Stomach (tissue), 19 donors: ENCODE measurements at places on chromosomes 1 and 21. TPM values are rescaled to one million over a fixed set of nuclear protein-coding genes. Genes with fewer than 3 reads are reported as not detected.

The DHX9 gene
- 66.1 TPM for total RNA-seq

DNA sequence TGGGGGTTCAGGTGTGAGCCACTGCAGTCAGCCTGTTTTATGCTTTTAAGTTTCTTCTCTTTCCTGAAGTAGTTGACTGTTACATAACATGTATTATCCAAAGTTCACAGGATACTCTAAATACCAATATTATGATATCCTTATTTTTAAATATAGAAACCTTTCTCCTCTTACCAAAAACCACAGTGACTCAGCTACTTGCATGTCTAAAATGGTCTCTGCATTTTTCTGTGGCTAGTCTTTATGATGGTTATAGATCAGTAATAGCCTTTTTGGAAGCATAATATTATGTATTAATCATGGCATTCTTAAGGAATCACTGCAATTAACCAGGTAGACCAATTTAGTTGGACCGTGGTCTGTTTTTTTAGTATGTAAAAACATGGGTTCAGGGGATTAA, 210.8 kb upstream of the CACYBP start:
- no peak overlapping the region for H3K27ac ChIP-seq
- H3K4me1 ChIP-seq = peaks cover 10% of the 10 kb centered on the region
- H3K27me3 ChIP-seq = no peaks in the 10 kb centered on the region

GRCh38 chr1:51729824-51730301, 113.0 kb downstream of the OSBPL9 start:
- H3K36me3 ChIP-seq = no peaks in the 10 kb centered on the region
- peak overlapping the region; percentile 86 for H3K4me3 ChIP-seq
- no peaks in the 10 kb centered on the region for H3K27me3 ChIP-seq
- DNase-seq = no peak
- peaks cover 44% of the 10 kb centered on the region for H3K4me1 ChIP-seq
- peak overlapping the region; percentile 70 for H3K27ac ChIP-seq

- H3K36me3 ChIP-seq = peaks cover 30% of the 10 kb centered on the region
- DNase-seq = no peak
- H3K27me3 ChIP-seq = no peaks in the 10 kb centered on the region
- H3K4me3 ChIP-seq = no peak overlapping the region
Observed at GRCh38 chr1:214318356-214318755, 37.4 kb downstream of the SMYD2 start.

GRCh38 chr1:87263785-87264184, 64.9 kb upstream of the LMO4 start:
- no peak for DNase-seq
- no peak overlapping the region for H3K27ac ChIP-seq
- H3K4me3 ChIP-seq = no peak overlapping the region

The MROH9 gene
- not detected for total RNA-seq

The PHGDH gene
- total RNA-seq = 21.3 TPM

DNA sequence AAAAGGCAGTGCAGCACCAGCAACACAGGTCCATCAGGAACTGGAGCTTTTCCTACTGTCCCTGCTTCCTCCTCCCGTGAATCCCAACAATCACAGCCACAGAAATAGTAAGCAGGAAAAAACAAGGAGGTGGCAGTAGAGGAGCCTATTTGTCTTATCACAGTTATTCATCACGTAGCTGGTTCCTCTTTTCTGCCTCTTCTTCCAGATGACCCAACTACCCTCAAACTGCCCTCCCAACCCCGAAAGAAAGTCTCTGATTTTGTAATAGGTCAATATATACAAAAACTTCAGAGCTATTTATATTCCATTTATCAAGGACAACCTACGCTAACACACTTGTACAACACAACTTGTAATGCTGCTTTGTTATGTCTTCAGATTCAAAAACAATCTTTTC, 21.4 kb downstream of the GNB1 start:
- no peak for DNase-seq
- H3K4me3 ChIP-seq = no peak overlapping the region
- peaks cover 10% of the 10 kb centered on the region for H3K36me3 ChIP-seq
- H3K27ac ChIP-seq = no peak overlapping the region
- H3K27me3 ChIP-seq = no peaks in the 10 kb centered on the region

The AMIGO1 gene
- total RNA-seq = 1.7 TPM

DNA sequence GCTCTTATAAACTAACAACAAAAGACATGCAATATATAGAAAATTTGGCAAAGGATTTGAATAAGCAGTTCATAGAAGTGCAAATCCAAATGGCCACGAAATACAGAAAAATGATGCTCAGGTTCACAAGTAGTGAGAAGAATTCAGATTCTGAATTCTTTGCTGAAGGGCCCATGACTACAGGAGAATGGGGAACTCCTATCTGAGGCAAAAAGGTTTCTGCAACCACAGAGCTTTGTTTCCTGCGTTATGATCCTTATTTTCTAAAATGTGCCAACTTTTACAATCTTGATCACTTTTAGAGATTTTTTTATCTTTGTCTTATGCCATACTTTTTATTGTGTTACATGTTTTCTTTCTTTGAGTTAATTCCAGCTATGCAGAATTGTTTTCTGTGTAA, 91.3 kb downstream of the ITSN1 start:
- DNase-seq = no peak
- H3K36me3 ChIP-seq = peaks cover 23% of the 10 kb centered on the region
- no peak overlapping the region for H3K27ac ChIP-seq
- H3K27me3 ChIP-seq = no peaks in the 10 kb centered on the region

The ATAD3C gene
- not detected for total RNA-seq

DNA sequence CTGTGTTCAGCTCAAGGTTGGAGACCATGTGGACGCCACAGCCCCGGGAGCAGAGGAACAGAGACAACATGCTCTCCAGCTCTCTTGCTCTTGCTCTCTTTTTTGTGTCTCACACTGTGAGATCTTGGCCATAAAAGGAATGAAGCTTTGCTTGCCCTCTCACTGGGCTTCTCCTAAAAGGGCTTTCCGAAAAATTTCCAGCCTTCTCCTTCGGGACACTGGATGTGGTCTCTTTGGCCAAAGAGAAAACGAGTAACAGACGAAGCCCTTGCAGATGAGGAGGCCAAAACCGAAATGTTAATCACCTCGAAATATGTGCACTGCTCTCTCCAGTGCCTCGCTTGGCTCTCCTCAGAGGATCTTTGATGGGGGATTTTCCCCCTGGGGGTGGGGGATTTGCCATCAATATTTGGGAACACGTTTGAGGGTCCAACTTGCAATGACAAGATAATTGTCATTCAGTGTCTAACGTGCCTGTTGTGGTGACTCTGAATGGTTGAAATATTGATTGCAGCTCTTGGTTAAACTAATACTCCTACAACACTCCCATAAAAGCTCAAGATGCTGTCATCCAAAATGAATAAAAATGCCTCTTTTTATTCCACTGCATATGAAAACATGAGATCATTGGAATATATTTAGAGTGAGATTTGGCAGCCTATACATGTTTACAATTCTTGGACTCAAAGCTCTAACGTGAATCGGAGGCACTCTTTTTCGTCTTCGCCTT, 68.6 kb upstream of the ANGPTL1 start:
- peak overlapping the region; percentile 89 for H3K27ac ChIP-seq
- H3K27me3 ChIP-seq = no peaks in the 10 kb centered on the region
- H3K4me3 ChIP-seq = no peak overlapping the region

DNA sequence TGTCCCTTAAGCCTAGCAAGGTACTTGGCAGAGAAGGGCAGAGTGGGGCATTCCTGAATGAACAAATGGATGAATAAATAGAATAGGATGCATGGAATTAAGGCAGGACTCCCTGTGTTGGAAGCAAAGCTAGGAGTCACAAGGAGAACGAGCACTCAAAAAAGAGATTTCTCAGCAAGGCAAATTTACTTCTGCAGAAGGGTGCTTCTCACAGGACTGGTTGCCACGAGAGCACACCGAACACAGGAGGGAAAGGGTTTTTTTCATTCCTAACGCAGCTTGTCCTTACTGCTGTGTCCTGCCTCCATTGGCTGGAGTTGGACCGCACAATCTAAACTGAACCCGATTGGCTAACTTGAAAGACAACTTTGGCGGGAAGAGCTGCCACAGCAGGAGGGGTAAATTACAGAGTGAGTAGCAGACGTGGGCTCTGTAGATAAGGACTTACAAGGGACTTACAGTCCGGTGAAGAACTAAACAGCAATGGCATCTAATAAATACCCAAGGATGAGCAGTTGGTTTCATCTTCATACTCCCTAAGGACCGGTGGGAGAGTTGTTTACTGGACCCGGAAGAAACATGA, 52.4 kb downstream of the KIF26B start:
- H3K36me3 ChIP-seq = no peaks in the 10 kb centered on the region
- no peak overlapping the region for H3K4me3 ChIP-seq

GRCh38 chr1:115251340-115251748, 86.7 kb downstream of the NGF start:
- H3K4me1 ChIP-seq = no peaks in the 10 kb centered on the region
- H3K27ac ChIP-seq = no peak overlapping the region
- no peak overlapping the region for H3K4me3 ChIP-seq
- H3K36me3 ChIP-seq = no peaks in the 10 kb centered on the region
- H3K27me3 ChIP-seq = no peaks in the 10 kb centered on the region
- DNase-seq = no peak

GRCh38 chr1:187408212-187409004, 579.7 kb downstream of the PLA2G4A start:
- no peak overlapping the region for H3K27ac ChIP-seq
- H3K4me3 ChIP-seq = no peak overlapping the region
- H3K36me3 ChIP-seq = no peaks in the 10 kb centered on the region
- DNase-seq = no peak
- H3K27me3 ChIP-seq = no peaks in the 10 kb centered on the region

- no peak overlapping the region for H3K4me3 ChIP-seq
- peaks cover 15% of the 10 kb centered on the region for H3K4me1 ChIP-seq
- no peaks in the 10 kb centered on the region for H3K36me3 ChIP-seq
- H3K27ac ChIP-seq = peak overlapping the region; percentile 63
- H3K27me3 ChIP-seq = no peaks in the 10 kb centered on the region
- peak; percentile 63 for DNase-seq
Observed at GRCh38 chr1:116330342-116330652, 42.7 kb upstream of the ATP1A1 start.

- H3K4me3 ChIP-seq = no peak overlapping the region
- no peaks in the 10 kb centered on the region for H3K4me1 ChIP-seq
- H3K36me3 ChIP-seq = no peaks in the 10 kb centered on the region
Observed at GRCh38 chr1:100791586-100791985, 72.0 kb downstream of the VCAM1 start.

The ILDR2 gene
- total RNA-seq = 0.14 TPM

The ASCL5 gene
- total RNA-seq = not detected

DNA sequence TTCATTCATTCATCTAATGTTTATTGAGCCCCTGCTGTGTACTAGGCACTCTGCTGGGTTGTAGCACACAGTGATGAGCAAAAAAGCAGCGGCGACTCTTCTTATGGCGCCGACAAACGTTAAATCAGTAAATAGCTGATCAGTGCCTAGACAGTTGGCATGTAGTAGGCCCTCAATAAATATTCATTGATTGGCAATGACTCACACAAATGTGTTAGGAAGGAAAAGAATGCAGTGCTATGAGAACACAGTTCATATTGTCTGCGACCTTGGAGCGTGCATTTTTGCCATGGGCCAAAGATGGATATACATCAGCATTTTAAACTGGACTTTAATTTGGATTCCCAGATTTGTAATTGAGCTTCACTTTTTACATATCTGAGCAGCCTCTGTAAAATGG, 52.0 kb downstream of the PRDM2 start:
- DNase-seq = no peak
- H3K4me3 ChIP-seq = no peak overlapping the region
- peaks cover 26% of the 10 kb centered on the region for H3K4me1 ChIP-seq

GRCh38 chr1:194929357-194929756, 1678.9 kb downstream of the KCNT2 start:
- no peaks in the 10 kb centered on the region for H3K4me1 ChIP-seq
- no peaks in the 10 kb centered on the region for H3K36me3 ChIP-seq
- no peaks in the 10 kb centered on the region for H3K27me3 ChIP-seq
- H3K27ac ChIP-seq = no peak overlapping the region

DNA sequence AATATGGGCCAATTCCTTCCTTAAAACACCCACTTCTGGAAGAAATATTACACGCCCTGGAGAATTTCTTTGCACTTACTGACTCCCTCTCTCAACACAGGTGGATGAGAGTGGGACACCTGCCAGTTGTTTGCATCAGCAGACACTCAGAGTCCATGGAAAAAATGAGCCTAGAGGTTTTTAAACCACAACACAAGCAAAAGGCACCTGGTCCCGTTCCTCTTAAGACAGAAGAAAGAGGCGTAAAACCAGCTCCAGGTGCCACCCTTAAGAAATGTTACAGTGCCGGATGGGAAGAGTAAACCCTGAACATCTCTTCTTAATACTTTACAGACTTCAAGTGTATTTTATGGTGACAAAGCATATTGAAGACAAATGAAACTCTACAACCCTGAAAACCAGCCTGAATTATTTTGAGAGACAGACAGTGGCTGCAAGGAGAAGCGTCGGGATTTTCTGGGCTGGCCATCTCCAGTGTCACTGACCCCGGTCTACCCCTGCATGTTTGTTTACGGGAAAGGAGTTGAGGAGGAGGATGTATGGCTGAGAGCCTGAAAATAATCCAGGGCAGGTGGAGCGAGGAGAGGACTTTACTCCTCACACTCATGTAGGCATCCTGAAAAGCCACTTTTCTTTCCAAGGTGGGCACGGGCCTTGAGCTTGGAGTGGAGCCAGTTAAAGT, 7.8 kb upstream of the RIPK4 start:
- DNase-seq = no peak
- peaks cover 17% of the 10 kb centered on the region for H3K4me1 ChIP-seq
- no peak overlapping the region for H3K4me3 ChIP-seq
